ENCODE measurements at places on chromosomes 2 and 18.

DNA sequence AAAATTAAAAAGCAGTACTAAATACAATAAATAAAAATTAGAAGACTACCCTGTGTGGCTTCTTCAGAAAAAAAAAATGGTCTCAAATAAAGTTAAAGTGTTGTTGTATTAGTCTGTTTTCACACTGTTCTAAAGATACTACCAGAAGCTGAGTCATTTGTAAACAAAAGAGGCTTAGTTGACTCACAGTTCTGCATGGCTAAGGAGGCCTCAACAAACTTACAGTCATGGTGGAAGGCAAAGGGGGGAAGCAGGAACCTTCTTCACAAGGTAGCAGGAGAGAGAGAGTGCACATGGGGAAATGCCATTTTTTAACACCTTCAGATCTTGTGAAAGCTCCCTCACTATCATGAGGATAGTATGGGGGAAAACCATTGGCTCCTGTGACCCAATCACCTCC, 612.8 kb downstream of the RNF144A start:
- no peak for DNase-seq

DNA sequence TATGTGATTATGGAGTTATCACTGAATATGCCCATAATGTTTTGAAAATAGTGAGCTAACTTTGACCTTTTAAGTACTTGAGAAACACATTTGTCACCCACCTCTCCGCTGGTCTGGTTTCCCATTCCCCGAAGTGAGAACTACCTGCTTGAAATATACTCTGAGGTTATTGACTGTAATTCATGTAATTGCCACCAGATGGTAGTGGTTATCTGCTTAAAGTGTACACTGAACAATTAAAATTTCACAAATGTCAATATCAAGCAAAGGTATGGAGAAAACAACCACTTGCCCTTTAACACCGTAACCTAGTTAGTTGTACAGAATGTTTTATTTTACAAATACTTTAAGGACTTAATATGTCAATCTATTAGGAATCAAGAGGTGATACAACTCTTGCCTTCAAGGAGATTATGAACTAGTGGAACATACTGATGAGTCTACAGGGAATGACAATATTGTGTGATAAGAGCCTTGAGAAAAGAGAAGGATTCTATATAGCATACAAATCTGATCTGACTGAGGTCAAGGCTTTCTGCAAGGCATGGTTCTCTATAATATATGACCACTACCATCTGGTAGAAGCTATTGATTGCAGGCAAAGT, 316.8 kb upstream of the KCNH7 start:
- DNase-seq, result no peak

GRCh38 chr2:102449370-102449974, 23.6 kb upstream of the SLC9A4 start:
- peak; percentile 25 for DNase-seq

GRCh38 chr18:25223899-25224886, 127.8 kb downstream of the ZNF521 start:
- no peak for DNase-seq

- DNase-seq, result no peak
These were observed 139.2 kb downstream of the CCDC102B start for GRCh38 chr18:68937029-68937599.

DNA sequence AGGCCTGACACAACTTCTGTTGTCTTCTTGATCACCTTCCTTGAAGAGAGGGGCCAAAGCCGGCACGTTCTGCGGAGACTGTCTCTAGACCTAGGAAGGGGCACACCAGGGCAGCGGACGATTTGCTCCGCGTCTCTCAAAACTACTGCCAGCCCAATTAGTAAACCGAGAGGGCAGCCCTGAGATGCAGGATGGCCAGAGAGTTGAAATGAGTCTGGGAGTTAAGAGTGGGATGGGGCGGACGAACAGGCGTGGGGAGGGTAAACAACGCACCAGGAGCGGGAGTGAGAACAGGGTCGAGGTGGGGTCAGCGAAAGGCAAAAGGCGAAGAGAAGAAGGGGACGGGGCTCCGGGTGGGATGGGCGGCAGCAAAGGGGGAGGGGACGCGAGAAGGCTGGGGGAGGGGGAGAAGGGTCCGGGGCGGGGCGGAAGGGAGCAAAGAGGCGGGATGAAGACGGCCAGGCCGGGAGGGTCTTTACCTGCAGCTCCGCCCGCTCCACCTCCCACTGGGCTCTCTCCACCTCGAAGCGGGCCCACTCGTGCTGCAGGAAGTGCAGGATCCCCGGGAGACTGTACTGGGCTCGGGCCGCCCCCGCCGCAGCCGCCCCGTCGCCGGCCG, 476 bp downstream of the STRN start:
- peak; percentile 14 for DNase-seq

GRCh38 chr2:37344453-37345361, at the start of gene QPCT:
Gene QPCT (plus strand): TSS chr2:37344630. CDS start chr2:37344732, 102 bp downstream.
- no peak for DNase-seq

DNA sequence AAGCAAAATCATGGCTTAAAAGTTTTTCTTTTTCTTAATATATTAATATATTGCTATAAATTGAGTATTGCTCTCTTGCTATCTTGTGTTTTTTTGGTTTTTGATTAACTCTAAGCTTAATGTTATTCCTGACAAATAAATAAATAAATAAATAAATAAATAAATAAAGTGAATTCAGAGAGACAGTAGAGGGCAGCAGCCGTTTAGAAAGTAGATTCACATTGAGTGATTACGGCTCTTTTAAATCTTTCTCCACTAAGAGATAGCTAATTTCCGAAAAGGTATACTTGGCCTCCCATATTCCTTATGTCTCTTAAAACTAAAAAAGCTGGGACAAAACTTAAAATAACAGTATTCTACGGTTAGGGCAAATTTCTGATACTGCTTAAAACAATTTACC, 34.3 kb downstream of the MSH2 start:
- peak; percentile 5 for DNase-seq

DNA sequence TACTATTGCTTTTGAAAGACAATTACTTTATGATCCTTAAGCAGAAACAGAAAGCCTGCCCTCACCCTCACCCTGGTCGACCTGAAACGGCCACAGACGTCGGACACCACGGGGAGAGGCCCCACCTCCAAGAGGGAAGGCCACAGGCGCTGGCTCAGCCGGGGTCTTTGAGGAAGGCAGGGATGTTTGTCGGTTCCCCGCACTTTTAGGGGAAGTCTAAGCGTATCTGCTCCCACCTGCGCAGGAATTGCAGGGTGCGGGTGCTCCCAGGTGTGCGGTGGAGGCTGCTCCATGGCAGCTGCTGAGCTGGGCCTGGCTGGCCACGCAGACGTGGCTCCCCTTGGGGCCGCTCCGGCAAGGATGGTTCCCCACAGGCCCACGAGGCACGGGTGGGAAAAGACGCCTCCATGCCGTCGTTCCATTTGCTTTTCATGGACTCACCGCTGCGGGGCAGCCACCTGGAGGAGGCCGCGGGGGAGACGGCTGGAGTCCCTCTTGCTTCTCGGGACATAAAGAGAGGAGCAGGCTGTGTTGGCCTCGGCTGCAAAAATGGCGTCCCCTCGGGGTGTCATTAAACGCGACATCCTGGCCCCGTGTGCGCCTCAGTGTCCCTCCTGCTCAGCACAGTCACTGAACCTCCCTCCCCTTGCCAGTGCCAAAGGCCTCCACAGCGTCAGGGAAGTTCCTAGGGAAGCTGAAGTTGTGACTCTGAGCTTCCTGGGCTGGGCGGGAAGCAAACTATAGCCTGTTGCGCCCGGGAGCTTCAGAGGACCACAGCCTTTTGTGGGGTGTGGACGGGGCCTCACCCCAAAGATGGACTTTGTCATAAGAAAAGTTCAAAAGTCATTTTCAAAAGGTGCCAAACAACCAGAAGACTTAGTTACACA, 63.4 kb downstream of the NFATC1 start:
- DNase-seq, result no peak

- DNase-seq, result no peak
These were observed 112.1 kb downstream of the RBMS1 start for GRCh38 chr2:160381425-160381951.

- DNase-seq, result peak; percentile 76
These were observed 57.9 kb downstream of the ARHGEF33 start for GRCh38 chr2:38947241-38948239.

- DNase-seq, result no peak
These were observed 26.4 kb downstream of the STPG4 start for GRCh38 chr2:47128705-47129104.

- no peak for DNase-seq
These were observed 360.3 kb downstream of the IRS1 start for GRCh38 chr2:226439337-226439736.

- no peak for DNase-seq
These were observed 67.5 kb upstream of the DTNB start for GRCh38 chr2:25740810-25741381.

- no peak for DNase-seq
These were observed 35.2 kb downstream of the TMEM163 start for GRCh38 chr2:134683561-134684112.

DNA sequence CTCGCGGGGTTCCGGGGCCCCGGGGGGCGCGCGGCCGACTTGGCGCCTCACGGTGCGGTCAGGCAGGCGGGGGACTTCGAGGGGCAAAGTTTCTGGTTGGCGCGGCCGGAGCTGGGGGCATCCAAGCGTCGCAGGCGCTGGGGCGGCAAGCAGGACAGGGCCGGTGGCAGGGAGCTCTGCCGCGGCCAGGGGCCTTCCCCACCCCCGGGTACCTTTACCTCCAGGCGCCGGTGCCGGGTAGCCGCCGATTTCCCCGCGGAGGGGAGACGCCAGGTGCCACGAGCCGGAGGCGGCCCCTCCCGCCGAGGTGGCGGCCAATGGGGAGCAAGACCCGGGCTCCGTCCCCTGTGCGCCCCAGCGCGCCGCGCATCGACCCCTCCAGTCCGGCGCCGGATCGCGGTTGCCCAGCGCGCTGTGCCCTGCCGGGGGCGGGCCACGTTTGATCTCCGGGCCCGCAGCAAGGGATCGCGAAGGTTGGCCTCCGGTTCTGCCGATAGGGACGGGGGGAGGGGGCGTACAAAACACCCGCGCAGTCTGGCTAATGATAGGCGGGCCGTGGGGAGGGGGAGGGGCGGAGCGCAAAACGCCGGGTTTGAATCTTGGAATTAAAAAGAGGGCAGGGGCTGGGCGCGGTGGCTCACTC, at the start of gene ST8SIA5:
Gene ST8SIA5 (minus strand): TSS at position 495 of the 643 bp plus-strand sequence. CDS start 545 bp downstream, outside the sequence.
- DNase-seq, result no peak

DNA sequence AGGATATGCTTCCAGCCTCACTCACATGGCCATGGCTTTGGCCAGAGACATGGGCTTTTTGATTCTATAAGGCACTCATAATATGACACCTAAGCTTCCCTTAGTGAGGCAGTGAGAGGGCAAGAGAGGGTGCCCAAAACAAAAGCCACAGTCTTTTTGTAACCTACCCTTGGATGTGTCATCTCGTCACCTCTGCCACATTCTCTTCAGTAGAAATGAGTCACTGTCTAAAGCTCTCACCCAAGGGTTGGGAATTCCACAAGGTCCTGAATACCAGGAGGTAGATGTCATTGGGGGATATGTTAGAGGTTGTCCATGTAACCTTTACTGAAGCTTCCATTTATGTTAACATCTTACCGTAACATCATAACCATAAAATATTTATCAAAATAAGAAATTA, 108.4 kb downstream of the ALMS1 start:
- DNase-seq, result no peak

- DNase-seq, result no peak
These were observed 195.9 kb upstream of the HS6ST1 start for GRCh38 chr2:128514555-128514955.

GRCh38 chr2:979069-979928, 28.6 kb downstream of the SNTG2 start:
- DNase-seq, result no peak

DNA sequence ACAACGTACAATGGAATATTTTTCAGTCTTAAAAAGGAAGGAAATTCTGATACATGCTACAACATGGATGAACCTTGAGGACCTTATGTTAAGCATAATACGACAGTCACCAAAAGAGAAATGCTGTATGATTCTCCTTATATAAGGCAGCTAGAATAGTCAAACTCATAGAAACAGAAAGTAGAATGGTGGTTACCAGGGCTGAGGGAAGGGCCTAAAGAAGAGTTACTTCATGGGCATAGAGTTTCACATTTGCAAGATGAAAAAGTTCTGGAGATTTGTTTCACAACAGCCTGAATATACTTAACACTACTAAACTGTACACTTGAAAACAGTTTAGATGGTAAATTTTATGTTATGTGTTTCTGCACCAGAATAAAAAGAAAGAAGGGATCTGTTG, 113.3 kb downstream of the GALNT1 start:
- DNase-seq, result no peak

DNA sequence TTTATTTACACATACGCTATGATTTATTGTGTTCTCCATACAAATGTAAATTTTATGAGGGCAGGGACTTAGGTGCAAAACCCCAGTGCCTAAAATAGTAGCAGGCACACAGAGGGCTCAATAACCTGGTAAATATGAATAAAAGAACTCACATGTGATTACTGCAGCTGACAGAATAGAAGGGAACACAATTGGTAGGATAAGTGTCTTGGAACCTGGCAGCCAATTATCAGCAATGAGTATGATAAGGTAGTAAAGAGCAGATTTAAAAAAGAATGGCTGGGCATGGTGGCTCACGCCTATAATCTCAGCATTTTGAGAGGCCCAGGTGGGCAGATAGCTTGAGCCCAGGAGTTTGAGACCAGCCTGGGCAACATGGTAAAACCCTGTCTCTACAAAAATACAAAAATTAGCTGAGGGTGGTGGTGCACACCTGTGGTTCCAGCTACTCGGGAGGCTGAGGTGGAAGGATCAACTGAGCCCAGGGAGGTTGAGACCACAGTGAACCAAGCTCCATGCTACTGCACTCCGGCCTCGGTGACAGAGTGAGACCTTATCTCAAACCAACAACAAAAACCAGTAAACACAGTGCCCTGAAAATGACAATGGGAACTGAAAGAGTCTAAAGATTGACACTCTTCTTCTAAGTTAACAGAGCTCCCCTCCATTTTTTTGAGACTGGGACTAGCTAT, 9.9 kb downstream of the SNRPG start:
- DNase-seq, result no peak
